ENCODE measurements at places on chromosomes 5 and 9.

- no peak for DNase-seq
Measured at GRCh38 chr5:30287890-30288289, 905.6 kb upstream of the CDH6 start.

DNA sequence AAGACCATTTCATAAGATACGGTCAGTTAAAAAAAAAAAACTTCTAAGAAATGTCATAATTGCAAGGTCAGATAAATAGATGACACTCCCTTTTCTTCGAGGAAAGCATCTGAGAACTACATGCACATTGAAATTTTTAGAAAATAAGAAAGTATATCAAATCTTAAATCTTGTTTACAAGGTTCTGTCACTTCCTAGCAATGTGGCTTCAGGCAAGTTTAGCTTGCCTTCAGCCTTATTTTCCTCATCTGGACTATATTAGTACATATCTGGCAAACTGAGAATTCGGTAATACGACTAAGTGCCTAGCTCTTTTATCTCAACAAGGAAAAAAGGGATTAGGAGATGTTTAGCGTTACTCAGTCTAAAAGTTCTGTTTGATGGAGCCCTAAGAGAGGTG, 32.5 kb upstream of the OR2K2 start:
- DNase-seq, result no peak

DNA sequence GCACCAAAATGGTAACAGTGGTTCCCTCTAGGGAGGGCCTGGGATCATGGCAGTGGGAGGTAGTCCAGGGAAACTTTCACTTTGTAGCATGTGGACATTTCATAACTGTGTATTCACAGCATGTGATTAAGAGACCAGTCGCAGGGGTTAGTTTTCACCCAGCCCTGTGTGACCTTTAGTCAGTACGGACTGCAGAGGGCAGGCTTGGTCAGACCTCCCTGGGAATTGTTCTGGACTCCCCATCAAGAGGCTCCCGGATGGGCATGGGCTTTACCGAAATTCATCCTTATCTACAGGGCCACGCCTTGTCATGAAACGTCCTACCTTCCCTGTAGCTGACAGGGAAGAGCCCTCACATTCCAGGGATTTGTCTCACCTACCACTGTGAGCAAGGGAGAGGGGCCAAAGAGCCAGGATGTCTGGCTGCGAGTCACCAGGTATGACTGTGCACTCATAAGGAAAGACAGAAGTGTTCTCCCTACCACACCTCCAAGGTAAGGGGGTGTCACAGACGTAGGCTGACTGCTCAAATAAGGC, 19.9 kb downstream of the GPX3 start:
- no peak for DNase-seq

DNA sequence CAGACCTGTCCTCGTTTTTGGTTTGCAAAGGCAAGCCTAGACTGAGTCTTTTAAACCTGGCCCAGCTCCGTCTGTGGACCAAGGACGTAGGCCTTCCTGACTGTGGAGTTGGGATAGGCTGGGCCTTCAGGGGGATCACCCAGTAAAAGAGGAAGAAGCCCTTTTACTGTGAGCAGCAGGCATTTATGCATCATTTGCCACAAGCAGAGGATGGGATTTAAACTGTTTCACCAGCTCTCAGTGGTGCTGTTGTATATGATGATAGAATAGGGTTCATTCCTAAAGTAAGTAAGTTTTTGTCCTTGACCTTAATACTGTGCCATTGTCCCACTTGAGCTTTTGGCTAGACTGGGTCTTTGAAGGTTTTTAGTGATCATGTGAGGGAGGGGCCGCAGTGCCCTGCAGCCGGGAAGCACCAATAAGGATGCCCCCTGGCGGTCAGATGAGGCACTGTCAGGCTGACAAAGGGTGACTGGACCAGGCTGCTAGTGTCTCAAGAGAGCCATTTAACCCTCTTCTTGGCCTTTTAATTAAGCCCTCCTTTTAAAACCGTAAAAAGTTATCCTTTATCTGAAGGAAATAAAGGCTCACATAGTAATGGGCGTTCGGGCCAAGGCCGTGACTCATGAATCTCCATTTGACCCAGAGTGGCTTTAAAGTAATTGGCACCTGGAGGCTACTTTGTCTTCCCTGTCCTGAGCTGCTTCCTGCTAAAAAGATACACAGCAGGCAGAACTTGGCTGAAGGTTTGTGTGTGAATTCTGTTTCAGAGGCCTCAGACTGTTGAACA, 74.0 kb downstream of the UBAP1 start:
- DNase-seq, result no peak

- no peak for DNase-seq
Measured at GRCh38 chr9:109336409-109336808, 15.6 kb upstream of the EPB41L4B start.

DNA sequence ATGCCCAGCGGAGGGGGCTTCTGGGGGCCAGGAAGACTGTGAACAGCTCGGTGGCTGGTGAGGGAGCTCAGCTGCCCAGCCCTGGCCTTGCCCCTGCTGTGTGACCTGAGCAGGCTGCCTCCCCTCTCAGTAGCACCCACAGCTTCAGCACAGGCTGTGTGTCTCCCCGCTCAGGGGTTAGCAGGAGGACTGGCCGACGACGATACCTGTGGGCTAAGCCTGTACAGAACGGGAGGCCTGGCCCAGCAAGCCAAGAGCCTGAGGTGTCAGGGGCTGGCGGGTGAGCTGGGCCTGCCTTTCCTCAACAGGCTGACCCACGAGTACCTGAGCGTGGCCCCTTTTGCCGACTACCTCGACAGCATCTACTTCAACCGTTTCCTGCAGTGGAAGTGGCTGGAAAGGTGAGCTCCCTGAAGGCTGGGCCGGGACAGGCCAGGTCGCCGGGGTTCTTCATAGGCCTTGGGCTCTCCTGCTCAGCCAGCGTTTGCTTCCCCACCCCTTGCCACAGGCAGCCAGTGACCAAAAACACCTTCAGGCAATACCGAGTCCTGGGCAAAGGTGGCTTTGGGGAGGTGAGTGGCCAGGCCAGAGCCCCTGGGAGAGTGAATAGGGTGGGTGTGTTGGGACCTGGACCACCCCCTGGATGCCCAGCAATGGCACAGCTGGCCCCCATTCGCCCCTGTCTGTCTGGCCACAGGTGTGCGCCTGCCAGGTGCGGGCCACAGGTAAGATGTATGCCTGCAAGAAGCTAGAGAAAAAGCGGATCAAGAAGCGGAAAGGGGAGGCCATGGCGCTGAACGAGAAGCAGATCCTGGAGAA, 6.6 kb downstream of the GRK6 start:
- DNase-seq, result no peak

DNA sequence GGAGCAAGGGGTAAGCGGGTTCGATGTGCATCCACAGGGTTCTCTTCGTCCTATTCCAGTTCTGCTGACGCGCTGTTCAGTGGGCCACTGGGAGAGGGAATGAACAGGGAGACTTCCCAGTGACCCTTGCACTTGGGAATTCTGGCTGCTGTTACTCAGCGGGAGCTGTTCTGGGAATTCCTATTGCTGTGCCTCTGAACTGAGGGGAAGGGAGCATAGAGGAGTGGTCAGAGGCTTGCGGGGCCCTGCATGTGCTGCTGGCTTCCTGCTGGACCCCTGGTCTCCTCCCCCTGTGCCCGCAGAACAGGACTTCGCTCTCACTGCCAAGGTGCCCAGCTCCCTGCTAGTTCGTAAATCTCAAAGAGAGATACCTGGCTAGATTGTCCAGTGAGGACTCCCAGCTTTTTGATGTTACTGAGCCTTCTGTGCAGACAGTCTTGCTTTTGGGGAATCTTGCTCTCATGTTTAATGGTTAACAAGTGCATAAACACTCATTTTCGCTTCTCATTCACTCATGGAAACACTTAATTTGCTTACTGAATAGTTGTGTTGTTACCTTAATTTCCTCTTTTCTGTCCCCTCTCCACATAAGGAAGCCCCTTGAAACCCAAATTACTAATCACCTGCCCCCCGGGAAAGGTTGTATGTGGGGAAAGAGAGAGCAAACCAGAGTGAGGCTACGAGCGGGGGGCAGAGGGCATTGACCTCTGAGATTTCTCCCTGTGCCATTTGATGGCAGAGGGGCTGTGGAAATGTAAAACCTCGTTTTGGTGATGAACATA, 5.9 kb downstream of the TRIO start:
- DNase-seq, result no peak

- DNase-seq, result no peak
Measured at GRCh38 chr5:109644829-109645228, 44.9 kb upstream of the MAN2A1 start.

DNA sequence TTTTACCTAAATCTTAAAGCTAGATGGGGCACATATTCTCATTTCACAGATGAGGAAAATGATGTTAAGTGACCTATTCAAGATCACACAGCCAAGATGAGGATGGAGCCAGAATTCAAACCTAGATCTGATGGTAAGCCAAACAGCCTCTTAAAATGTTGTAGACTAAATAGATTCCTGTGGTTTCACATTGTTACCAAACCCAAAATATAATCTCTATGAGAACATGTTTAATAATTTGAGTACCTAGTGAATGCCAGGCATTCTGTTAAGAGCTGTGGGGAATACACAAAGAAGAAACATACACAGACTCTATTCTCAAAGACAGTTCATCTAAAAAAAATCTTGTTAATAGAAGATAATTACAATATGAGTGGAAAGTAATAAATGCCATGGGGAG, 25.2 kb downstream of the HOMER1 start:
- DNase-seq, result no peak

- no peak for DNase-seq
Measured at GRCh38 chr9:13750061-13750460, 470.6 kb upstream of the MPDZ start.

GRCh38 chr9:81292056-81292805, 397.1 kb downstream of the TLE1 start:
- DNase-seq, result no peak

- no peak for DNase-seq
Measured at GRCh38 chr5:159030357-159030756, 69.4 kb downstream of the EBF1 start.

DNA sequence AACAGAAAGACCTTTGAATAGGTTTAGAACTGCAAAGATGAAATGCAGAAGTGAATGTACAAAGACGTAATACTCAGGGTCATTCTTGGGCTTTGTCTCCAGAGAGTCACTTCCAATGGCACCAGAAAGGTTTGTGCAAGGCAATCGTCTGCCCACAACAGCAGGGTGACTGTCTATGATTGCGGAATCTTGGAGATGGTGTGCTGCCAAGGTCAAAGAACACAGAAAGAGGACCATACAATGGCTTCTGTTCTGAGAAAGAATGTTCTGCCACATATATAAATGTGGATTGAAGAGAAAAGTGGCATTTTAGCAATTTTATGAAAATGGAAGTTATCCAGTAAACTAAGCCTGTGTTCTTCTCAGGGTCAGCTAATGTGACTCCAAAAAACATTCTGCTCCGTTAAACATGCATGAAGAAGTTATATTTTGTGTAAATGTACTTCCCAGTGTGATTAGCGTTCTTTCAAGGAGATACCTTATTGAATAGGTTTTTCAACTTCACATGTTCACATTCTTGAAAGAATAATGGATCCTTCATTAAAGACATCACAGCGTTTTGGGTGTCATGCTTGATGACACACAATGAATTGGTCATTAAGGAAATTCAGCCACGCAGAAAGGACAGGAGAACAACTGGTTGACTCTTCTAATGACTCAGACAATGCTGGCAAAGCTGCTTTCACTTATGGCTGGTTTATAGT, 73.4 kb upstream of the CDH6 start:
- DNase-seq, result no peak

GRCh38 chr5:102532123-102532522, 33.3 kb upstream of the SLCO6A1 start:
- DNase-seq, result no peak

GRCh38 chr5:87650284-87650683, 237.6 kb upstream of the CCNH start:
- DNase-seq, result no peak

DNA sequence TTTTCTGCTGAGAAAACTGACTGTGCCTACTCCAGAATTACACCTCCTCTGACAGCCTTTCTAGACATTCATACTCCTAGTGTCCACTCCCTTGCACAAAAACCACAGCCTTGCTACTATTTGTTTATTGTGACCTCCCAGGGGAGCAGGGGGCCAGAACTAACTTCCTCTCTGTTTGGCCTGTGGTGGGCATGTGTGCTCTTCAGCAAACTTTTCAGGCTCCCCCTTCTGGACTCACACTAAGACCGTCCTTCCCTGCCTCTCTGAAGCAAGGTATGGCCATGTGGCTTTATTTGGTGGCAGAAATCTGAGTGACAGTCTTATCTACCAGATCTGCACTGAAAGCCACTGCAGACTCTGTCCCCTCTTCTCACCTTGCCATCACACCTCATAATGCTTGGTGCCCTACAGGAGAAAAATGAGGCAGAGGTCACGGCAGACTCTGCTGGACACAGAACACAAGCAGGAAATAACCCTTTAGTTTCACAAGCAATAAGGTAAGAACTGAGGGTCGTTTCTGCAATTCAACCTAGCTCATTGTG, 28.2 kb downstream of the LIFR start:
- no peak for DNase-seq

DNA sequence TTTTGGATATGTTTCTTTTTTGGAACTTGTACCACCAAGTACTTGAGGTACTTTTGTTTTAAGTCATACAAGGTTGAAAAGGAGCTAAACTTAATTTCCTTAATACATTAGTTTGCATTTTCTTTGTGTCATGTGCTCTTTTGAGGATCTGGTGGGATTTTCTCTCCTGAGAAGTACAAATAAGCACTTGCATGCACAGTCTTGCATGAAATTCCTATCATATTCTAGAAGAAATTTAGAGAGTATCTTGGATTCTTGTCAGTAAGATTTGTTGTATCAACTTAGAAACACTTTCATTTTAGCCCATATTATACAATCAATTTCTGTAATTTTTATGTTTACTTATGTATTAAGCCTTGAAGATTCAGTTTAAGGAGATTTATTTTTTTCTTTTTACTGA, 64.9 kb downstream of the CCNH start:
- no peak for DNase-seq

DNA sequence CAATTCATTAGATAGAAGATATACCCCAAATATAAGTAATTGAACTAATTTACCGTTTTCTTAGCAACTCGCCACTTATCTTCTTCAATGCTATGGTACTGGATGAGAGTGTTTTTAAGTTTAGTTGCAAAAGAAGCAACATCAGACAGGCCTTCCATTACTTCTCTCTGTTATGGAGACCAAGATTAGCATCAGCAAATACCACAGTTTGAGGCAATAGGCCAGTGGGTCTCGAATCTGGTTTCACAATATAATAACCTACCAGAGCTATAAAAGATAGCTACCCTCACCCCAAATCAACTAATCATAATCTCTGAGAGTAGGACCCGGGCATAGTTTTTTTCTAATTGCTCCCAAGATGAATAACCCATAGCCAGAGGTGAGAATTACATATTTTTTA, 5.1 kb downstream of the STARD4 start:
- DNase-seq, result no peak

- no peak for DNase-seq
Measured at GRCh38 chr5:96146675-96147074, 185.0 kb upstream of the ELL2 start.

GRCh38 chr9:130092910-130093309, 39.2 kb downstream of the GPR107 start:
- DNase-seq, result no peak

DNA sequence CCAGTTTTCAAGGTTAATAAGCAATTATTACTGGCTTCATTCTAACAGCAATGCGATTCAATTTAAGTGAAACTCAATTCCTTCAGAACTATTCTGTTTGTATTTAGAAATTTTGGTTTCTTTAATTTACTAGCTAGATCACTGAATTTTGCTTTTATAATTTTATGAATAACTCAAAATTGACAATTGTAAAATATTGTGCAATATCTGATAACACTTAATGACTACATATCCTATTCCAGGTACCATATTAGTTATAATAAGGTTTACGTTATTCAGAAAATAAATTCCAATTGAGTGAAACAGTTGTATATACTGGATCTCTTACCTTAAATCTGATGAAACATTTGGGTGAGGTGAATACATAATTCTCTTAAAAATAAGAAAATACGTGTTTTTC, 1348.3 kb upstream of the CDH6 start:
- DNase-seq, result no peak
